DND-41 (cell line): ENCODE measurements at places on chromosomes 5 and 9.
A peak's percentile ranks its signal among the peaks of the same experiment; 100 is the strongest.

DNA sequence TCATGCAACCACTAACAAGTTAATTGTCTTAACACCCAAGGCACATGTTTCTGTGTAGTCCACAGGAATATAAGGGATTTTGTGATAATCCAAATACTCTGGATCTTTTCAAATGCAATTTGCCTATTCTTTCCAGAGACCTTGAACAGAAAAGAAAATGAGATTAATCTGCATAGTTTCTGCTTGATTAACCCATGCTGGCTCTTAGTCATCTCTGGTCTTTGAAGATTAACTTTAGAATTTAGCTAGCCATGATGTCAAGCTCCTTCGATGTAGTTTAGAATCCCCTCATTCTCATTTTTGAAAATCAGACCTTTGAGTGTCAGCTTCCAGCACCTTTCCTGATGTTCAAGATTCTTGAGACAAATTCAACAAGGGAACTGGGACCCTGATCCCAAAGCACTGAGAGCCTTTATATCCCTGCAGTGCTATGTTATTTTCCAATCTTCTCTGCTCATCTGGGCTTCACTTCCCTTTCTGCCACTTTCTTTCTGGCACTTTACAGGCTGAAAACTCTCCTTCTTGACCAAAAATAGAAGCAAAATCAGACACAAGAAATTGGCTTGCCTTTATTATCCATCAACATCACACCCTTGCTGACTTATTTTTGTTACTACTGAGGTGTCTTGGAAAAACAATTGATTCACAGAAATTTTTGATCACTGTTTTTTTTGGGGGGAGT lies 155.5 kb downstream of the PALM2AKAP2 start:
- no peaks in the 10 kb centered on the region for H3K27me3 ChIP-seq
- DNase-seq, result no peak
- H3K4me1 ChIP-seq, result peaks cover 6% of the 10 kb centered on the region; the same call in 1 of the 2 replicates

- H3K4me1 ChIP-seq, result peaks cover 47% of the 10 kb centered on the region
- peak overlapping the region; percentile 61 for H3K4me3 ChIP-seq
- H3K27me3 ChIP-seq, result no peaks in the 10 kb centered on the region
- H3K27ac ChIP-seq, result peak overlapping the region; percentile 73
- no peaks in the 10 kb centered on the region for H3K36me3 ChIP-seq
These were observed 17.5 kb downstream of the PTTG1 start for GRCh38 chr5:160439205-160439600.

DNA sequence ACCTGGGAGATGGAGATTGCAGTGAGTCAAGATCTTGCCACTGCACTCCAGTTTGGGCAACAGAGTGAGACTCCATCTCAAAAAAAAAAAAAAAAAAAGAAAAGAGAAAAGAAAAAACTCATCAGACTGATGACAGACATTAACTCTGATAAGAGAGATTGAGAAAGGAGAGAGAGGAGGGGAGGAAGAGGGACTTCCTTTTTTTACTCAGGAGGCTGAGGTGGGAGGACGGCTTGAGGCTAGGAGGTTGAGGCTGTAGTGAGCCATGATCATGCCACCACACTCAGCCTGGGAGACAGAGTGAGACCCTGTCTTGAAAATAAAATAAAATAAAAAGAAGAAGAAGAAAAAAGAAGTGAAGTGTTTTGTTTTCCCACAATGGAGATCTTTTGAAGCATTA lies 9.7 kb upstream of the MSMP start:
- H3K4me1 ChIP-seq, result no peaks in the 10 kb centered on the region
- no peak overlapping the region for H3K27ac ChIP-seq
- no peak overlapping the region for H3K4me3 ChIP-seq
- no peak for DNase-seq
- H3K36me3 ChIP-seq, result peaks cover 3% of the 10 kb centered on the region; the same call in 1 of the 2 replicates

- peak overlapping the region; percentile 19 for H3K4me3 ChIP-seq
- DNase-seq, result peak; percentile 81
- peaks cover 88% of the 10 kb centered on the region for H3K4me1 ChIP-seq
- H3K27ac ChIP-seq, result peak overlapping the region; percentile 87
These were observed 12.0 kb downstream of the UGT3A2 start for GRCh38 chr5:36054647-36055046.

GRCh38 chr5:143245929-143246561 lies 157.4 kb downstream of the NR3C1 start:
- no peaks in the 10 kb centered on the region for H3K27me3 ChIP-seq
- no peaks in the 10 kb centered on the region for H3K36me3 ChIP-seq
- no peaks in the 10 kb centered on the region for H3K4me1 ChIP-seq
- H3K4me3 ChIP-seq, result no peak overlapping the region
- no peak for DNase-seq

- no peak overlapping the region for H3K27ac ChIP-seq
- peak; percentile 80 for DNase-seq
- H3K4me1 ChIP-seq, result peaks cover 7% of the 10 kb centered on the region
- H3K4me3 ChIP-seq, result no peak overlapping the region
- H3K27me3 ChIP-seq, result peaks cover 15% of the 10 kb centered on the region
These were observed 31.4 kb downstream of the COL15A1 start for GRCh38 chr9:98974994-98975712.

DNA sequence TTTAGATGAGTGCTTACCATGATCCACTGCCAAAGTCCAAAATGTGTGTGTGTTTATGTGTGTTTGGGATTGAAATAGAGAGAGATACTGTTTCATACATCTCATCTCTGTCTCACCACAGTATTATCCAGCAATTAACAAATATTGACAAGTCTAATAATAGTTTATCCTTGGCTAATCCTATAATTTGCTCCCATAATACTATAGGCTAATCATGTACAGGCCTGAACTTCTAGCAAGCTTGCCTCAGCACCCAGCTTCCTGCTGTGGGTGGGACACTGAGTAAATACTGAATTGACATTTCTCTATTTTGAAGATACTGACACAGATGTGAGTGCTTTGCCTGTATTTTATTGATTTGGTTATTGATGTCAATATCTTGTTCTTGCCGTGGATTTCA lies 35.3 kb upstream of the KCNV2 start:
- H3K4me3 ChIP-seq, result no peak overlapping the region
- DNase-seq, result no peak
- no peaks in the 10 kb centered on the region for H3K4me1 ChIP-seq
- no peaks in the 10 kb centered on the region for H3K36me3 ChIP-seq

GRCh38 chr9:11946531-11946930 lies 746.7 kb upstream of the TYRP1 start:
- H3K36me3 ChIP-seq, result no peaks in the 10 kb centered on the region
- no peak overlapping the region for H3K4me3 ChIP-seq
- no peaks in the 10 kb centered on the region for H3K27me3 ChIP-seq
- H3K27ac ChIP-seq, result no peak overlapping the region
- no peak for DNase-seq

DNA sequence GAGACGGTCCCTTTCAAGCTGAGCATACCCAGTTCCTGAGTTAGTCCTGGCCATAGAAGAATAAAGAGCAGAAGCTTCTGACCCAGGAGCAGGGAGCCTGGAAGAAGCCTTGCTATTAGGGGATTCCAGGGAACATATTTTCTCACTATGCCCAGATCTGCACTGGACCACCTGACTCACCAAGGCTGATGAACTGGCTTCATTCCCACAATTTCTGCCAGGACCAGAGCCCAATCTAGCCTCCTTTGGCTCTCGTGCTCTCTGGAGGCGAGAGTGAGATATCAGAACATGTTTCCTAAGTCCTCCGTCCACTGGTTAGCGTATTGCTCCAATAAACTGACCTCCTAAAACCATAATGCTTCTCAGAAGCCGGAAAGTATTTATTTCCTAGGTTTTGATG lies 9.9 kb downstream of the GABBR2 start:
- H3K4me1 ChIP-seq, result no peaks in the 10 kb centered on the region
- H3K36me3 ChIP-seq, result no peaks in the 10 kb centered on the region
- H3K4me3 ChIP-seq, result no peak overlapping the region
- H3K27me3 ChIP-seq, result no peaks in the 10 kb centered on the region
- H3K27ac ChIP-seq, result no peak overlapping the region

- no peaks in the 10 kb centered on the region for H3K4me1 ChIP-seq
- H3K27me3 ChIP-seq, result no peaks in the 10 kb centered on the region
- DNase-seq, result no peak
- H3K4me3 ChIP-seq, result no peak overlapping the region
- no peaks in the 10 kb centered on the region for H3K36me3 ChIP-seq
These were observed 95.1 kb downstream of the BNC2 start for GRCh38 chr9:16775330-16775729.
